ENCODE measurements at places on chromosomes 1 and 21.

DNA sequence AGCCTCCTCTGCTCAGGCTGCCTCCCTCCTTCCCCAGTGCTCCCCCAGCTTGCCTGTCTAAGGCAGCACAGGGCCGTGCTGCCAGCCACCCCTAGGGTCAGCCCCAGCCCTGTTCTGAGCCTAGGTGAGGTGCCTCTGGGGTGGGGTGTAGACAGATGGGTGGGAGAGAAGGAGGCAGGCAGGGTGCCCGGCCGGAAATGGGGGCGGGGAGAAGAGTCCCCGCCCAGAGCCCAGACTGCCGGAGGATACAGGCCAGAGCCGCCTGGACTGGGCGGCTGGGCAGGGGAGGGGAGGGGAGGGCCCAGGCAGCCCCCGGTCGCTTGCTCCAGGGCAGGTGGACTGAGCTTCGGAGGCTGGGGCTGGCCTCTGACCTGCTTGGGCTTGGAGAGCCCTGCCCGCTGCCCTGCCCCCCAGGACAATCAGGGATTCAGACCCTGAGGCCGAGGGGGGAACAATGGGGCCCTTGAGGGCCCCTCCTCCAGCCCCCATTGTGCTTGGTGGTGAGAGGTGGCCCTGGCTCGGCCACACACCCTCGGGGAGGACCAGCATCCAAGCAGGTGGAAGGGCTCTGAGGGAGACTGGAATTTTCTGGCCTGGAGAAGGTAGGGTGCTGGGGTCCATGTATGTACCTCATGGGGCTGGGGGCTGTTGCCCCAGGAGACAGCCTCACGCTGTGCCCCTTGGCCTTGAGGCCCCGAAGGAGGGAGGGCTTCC is at the start of gene GJC2:
GJC2 (plus strand) TSS at position 525 of the 714 bp plus-strand sequence. CDS start 7,829 bp downstream, outside the sequence.
- DNase-seq: no peak

DNA sequence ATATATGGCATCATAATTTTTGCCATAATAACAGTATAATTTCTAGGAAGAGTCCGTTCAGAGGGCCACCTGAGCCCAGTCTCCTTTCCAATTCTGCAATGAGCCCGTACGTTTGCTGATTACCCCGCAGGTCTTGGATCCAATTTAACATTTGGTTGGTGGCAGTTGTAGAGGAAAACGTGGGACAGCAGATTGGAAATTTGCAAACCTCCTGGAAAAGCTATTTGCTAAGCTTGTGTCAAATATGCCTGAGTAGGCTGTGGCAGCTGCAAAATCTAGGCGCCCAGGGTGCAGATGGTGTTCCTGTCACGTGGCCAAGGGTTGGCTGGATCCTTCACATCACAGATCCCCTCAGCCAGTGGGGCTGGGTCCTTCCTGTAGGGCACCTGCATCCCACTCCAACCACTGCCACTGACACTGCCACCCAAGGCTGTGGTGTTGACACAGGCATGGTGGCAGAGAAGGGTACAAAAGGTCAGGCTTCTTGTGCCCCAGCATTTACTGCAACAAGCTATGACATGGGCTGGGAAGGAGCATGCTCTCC is 174.8 kb upstream of the SYT6 start:
- DNase-seq: no peak

DNA sequence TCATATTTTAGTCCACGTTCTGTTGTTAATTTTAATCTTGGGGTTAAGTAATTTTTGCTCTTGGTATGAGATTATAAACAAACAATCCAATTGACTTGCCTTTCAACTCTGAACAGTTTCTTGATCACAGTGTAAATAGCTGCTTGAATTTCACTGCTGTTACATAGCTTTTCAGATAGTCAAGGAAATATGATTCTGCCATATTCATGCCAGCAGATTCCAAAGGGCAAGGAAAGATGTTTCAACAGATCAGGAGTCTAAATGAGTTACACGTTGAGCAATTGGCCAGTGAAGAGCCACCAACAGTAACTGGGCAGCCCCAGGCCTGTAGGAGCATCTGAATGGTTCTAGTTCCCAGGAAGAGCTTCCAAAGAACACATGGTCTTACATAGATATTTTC is 93.6 kb downstream of the LEPR start:
- DNase-seq: peak; percentile 53

DNA sequence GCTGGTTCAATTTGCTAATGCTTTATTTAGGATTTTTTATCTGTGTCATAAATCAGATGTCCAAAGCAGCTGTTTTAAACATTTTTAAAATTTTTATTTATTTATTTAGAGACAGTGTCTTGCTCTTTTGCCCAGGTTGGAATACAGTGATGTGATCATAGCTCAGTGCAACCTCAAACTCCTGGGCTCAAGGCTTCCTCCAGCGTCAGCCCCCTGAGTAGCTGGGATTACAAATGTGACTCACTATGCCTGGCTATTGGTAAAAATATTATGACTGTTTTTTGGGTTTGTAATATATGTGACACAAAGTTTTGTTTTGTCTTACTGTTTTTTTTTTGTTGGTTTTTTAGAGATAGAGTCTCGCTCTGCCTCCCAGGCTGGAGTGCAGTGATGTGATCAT is 11.8 kb downstream of the ZBED6 start:
- peak; percentile 67 for DNase-seq

DNA sequence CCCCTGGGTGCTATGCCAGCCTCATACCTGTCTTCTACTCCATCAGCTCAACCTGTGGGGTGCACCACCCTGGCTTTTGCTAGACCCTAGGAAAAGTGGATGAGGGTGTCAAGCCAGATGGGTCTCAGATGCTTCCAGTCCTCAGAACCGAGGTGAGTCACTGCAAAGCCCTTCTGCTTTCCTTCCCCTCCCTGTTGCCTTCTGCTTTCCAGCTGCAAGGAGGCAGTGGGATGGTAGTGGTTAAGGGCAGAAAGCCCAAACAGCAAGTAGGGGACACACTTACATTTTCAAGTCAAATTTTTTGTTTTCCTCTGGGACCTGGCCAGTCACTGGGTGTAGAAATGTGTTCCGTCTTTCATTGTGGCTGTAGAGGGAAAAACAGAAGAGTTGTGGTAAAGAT is 60.7 kb upstream of the GOLT1A start:
- DNase-seq: peak; percentile 52

GRCh38 chr1:186409091-186409490 is 33.5 kb downstream of the ODR4 start:
- DNase-seq: no peak

DNA sequence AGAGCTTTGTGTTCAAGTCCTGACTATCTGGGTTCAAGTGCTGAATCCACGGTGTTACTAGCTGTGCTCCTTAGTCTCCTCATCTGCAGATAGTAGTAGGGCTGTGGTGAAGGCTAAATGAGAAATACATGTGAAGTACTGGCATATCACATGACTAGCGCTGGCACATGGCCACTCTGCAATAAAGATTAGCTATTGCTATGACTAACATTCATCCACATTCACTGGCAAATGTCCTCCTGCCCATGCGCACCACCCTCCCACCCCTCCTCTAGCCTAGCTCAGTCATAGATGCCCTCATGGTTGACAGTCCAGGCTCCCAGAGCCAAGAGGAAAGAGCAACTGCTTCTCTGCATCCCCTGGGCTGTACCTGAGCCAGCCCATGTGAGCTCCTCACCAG is 8.5 kb upstream of the COL8A2 start:
- DNase-seq: peak; percentile 95

DNA sequence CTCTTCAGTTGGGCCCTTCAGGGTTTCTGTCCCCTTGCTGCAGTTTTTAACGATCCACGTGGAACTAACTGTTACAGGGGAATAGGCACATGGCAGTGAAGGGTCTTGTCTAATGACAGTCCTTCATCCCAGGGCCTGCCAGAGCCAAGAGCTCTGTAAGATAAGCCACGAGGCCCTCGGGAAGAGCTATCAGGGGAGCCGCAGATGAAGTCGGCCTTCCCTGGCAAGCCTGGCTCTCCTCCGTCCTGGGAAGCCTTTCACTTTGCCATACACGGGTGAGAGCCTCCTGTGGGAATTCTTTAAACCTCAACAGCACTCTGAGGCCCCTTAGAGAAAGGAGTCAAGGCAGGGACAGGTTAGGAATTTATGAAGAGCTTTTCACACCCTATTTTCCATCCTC is 29.0 kb downstream of the ACP6 start:
- no peak for DNase-seq

DNA sequence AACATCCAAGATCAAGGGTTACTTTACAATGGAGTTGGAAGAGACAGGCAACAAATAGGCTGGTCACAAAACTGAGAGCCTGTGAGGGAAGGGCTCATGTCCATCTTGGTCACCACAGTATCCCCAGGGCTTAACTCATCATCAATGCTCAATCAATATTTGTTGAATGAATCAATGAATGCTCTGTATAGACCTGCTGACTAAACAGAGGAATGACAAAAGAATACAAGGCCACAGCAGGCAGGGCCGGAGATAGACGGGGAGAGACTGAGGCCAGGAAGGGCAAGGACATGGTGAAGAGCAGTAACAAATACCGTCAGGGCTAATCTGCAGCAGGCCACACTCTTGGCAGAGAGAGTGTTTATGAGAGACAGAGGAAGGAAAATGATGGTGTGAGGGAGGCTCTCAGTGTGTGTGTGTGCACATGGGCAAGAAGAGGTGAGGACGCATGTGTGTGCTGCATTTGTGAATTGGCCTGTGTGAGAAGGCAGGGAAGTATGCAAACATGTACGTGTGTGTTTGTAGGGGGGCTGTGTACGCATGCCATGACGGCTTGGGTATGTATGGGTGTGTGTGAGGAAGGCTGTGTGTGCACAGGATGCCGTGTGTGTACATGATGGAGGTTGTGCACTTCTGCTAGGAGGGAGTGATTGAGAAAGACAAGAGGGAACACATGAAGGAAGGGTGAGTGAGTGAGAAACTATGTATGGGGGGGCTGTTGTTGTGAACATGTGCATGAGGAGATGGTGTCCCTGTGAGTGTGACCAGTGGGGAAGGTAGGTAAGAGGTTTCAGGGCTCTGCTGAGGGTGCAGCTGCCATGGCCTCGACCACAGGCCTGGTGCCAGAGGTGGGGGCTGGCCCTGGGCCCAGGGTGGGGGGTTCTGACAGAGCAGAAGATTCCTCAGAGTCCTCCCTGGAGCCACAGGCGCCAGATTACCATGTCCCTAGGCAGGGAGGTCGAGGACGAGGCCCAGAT is 15.4 kb downstream of the AHDC1 start:
- DNase-seq: peak; percentile 58

- no peak for DNase-seq
Observed at GRCh38 chr21:31133243-31133830, 95.1 kb upstream of the KRTAP19-8 start.

DNA sequence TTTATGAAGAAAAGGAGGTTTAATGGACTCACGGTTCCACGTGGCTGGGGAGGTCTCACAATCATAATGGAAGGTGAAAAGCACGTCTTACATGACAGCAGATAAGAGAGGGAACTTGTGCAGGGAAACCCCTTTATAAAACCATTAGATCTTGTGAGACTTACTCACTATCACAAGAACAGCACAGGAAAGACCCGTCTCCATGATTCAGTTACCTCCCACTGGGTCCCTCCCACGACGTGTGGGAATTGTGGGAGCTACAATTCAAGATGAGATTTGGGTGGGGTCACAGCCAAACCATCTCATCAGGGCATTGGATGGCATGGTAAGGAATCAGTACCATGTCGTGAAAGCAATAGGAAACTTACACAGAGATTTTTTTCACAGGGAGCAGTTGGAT is 63.1 kb downstream of the MTR start:
- no peak for DNase-seq

GRCh38 chr1:172897738-172898137 is 153.0 kb downstream of the TNFSF18 start:
- DNase-seq: peak; percentile 83

GRCh38 chr1:46524843-46525242 is 26.6 kb downstream of the KNCN start:
- no peak for DNase-seq

DNA sequence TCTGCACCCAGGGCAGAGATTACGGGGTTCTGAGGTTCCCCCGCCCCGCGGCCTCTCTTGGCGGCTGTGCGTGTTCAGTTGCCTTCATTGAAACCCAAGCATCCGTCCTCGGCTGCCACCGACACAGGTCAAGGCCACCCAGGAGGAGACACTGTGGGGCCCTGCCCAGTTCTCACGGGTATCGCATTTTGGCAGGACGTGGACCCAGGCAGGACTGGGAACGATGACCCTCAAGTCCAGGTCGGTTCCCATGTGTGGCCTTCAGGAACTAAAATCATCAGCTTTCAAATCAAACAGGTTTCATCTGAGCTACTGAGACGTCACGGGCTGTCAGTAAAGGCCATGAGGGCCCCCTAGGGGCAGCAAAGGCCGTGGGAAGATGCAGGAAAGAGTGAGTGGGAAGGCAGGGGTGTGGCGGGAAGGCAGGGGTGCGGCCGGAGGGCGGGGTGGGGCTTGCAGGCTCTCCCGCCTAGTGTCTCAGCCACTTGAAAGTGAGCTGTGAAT is 7.0 kb upstream of the C1orf174 start:
- DNase-seq: no peak

- DNase-seq: no peak
Observed at GRCh38 chr1:153265457-153265856, 6.0 kb downstream of the LORICRIN start.

DNA sequence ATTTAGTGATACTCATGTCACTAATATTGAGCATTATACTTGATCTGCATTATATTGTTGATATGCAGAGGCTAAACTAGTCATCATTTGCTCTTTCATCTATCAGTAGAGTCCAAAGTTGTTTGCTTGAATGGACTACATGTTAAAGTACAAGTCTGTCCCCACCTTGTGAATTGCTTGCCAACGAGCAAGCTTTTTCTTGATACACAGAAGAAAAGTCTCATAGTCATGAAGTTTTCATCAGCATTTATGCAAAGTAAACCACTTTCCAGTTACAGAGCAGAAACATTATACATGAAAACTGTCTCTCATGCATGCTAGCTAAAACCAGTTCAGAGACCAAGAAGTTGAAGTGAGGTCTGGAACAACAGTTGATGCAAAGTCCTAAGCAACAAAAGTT is 13.0 kb downstream of the SFPQ start:
- DNase-seq: no peak

- no peak for DNase-seq
Observed at GRCh38 chr1:34371829-34372532, 195.3 kb downstream of the C1orf94 start.

GRCh38 chr1:178352790-178353416 is 143.9 kb downstream of the CLEC20A start:
- DNase-seq: no peak

GRCh38 chr1:12762766-12763165 is 10.8 kb upstream of the PRAMEF12 start:
- no peak for DNase-seq

DNA sequence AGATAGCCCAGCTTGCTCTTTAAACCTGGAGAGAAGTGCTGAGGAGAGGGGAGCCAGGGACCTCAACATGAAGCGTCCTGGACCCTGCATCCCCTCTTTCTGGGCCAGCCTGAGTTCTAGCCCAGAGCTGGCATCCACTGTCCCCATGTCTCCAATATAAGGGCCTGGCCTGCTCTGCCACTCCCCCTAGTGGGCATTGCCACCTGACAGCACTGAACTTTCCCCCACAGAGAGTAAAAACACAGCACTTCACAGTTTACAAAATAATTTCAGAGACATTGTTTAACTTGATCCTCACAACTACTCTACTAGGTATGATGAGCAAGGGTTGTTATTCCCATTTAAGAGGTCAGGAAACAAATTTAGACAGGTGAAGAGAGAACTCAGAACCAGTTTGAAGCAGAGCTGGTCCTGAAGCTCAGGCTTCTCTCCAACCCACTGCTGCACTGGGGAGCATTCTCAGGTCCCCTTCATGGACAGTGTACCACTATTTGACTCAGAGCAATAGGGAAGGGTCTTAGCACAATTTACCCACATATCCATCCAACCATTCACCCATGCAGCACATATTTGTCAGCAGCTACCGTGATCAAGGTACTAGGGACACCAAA is 151.2 kb downstream of the DMRTA2 start:
- DNase-seq: peak; percentile 1
